Activated naive CD8-positive, alpha-beta T cell treated with anti-CD3 and anti-CD28 coated beads, Interleukin-2, amount 10 ng/mL, durations not matched to agents 7 days and 5 days (primary cell): ENCODE measurements at places on chromosomes 7 and 10. TPM values are rescaled to one million over a fixed set of nuclear protein-coding genes. Genes with fewer than 3 reads are reported as not detected.

Gene CPVL
- total RNA-seq, result 0.75 TPM

Gene PARD3
- total RNA-seq, result 0.48 TPM

Gene ZPBP
- total RNA-seq, result not detected

Gene ANKRD1
- total RNA-seq, result not detected

Gene RBP4
- total RNA-seq, result not detected

Gene CCNY
- 66.6 TPM for total RNA-seq

Gene RSPH10B
- 0.53 TPM for total RNA-seq

Gene CPEB3
- 3.5 TPM for total RNA-seq

Gene SPOCK2
- total RNA-seq, result 370 TPM

Gene CALHM2
- total RNA-seq, result 117 TPM

Gene GDF2
- not detected for total RNA-seq

Gene SDK1
- 0.20 TPM for total RNA-seq

Gene ZNF425
- total RNA-seq, result 1.4 TPM

Gene SRRM3
- total RNA-seq, result not detected

Gene ZNF727
- 0.17 TPM for total RNA-seq

Gene CPA4
- not detected for total RNA-seq

Gene TNS3
- total RNA-seq, result 2.0 TPM
